ENCODE measurements at places on chromosomes 1 and 21.

GRCh38 chr1:226650236-226650841 is 88.7 kb downstream of the ITPKB start:
- DNase-seq, result no peak

GRCh38 chr1:235397733-235398132 is 30.5 kb downstream of the TBCE start:
- peak; percentile 96 for DNase-seq

GRCh38 chr1:119003413-119004128 is 15.4 kb upstream of the TBX15 start:
- no peak for DNase-seq

- peak; percentile 63 for DNase-seq
These were observed 200.0 kb downstream of the GABPA start for GRCh38 chr21:25934771-25935224.

DNA sequence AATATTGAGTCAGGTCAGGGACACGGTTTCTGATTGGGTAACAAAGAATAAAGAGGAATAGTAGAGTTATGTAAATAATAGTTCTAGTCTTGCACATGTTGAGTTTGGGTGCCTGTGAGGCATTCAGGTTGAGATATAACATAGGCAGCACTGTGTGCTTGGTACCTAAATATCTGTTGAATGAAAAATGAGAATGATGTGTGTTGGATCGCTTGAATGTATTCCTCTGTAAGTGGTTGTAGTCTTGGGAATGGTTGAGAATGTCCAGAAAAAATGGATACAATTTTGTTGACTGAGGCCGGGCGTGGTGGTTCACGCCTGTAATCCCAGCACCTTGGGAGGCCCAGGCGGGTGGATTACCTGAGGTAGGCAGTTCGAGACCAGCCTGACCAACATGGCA is 116.3 kb upstream of the HNRNPU start:
- DNase-seq, result no peak
